ENCODE measurements at places on chromosomes 16 and 17.

GRCh38 chr17:62062302-62062701 is 2.8 kb downstream of the MED13 start:
- DNase-seq = no peak

- DNase-seq = no peak
These were observed 7.2 kb downstream of the SOCS7 start for GRCh38 chr17:38358586-38359513.

- DNase-seq = no peak
These were observed 24.0 kb downstream of the CDH13 start for GRCh38 chr16:82650804-82651203.

DNA sequence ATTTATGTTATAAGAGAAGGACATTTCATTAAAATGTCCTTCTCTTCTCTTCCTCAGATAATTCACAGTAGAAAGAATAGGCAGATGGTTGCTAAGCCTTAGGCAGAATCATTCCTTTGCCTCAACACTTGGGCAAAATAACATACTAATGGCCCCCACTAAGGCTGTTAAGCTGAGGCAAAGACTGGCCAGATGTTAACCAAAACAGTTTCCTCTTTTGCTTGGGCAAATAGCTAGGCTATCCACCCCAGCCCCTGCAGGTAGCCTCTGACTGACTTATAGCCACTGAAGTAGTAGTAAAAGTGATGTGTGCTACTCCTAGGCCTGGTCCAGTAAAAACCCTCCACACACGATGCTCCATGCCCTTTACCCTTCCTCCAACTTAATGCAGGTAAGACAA is 55.2 kb downstream of the SPAG9 start:
- DNase-seq = no peak

DNA sequence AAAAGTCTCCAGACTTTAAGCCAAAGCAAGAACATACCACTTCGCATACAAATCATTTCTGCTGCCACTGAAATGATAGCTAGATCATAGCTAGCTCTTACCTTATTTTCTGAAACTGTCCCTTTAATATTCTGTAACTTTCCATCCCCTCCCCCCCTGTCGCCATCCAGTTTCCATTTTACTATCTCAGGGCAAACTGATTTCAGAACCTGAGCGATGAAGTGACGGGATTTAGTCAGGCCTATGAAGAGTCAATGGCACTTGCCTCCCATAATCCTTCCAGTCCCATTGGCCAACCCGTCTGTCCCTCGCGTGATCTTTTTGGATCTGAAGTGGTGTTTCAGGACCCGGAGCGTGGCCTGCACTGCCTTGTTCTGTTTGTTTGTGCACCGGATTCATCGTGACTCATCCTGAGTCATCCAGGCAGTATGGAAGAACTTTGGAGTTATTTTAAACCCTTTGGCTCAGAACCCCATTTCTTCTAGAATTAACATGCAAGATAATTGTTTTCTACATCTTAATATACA is 199.8 kb upstream of the CHMP6 start:
- no peak for DNase-seq

- DNase-seq = no peak
These were observed 13.3 kb upstream of the YWHAE start for GRCh38 chr17:1413281-1413791.

- no peak for DNase-seq
These were observed 1.7 kb downstream of the CES2 start for GRCh38 chr16:66936889-66937554.

- no peak for DNase-seq
These were observed 52.1 kb upstream of the LYRM9 start for GRCh38 chr17:27945333-27945616.

DNA sequence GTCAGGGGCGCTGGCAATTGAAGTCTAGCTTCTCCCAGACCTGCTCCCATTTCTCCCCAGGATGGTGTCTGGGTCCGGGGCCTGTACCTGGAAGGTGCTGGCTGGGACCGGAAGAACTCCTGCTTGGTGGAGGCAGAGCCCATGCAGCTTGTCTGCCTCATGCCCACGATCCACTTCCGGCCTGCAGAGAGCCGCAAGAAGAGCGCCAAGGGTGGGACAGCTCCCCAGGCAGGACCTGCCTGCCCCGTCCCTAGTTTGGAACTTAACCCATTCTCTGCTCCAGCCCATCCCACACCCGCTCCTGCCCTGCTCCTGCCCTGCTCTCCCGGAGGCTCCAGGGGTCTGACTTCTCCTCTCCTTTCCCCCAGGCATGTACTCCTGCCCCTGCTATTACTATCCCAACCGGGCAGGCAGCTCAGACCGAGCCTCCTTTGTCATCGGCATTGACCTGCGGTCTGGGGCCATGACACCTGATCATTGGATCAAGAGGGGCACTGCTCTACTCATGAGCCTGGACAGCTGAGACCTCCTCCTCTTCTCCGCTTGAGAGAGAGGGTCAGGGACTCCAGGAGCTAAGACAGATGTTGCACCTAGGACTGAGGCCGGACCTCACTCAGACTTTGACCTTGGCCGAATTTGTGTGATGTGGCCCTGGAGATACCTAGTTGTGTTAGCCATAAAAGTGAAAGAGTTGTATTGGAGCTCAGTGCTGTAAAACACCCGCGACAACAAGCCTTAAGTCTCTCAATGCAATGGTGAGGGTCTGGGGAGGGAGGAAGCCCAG is 814 bp upstream of the KDM6B start:
- DNase-seq = no peak

- DNase-seq = no peak
These were observed 3.4 kb downstream of the SLC38A10 start for GRCh38 chr17:81291662-81292061.

- DNase-seq = no peak
These were observed 2.6 kb downstream of the CDH5 start for GRCh38 chr16:66369055-66369592.

DNA sequence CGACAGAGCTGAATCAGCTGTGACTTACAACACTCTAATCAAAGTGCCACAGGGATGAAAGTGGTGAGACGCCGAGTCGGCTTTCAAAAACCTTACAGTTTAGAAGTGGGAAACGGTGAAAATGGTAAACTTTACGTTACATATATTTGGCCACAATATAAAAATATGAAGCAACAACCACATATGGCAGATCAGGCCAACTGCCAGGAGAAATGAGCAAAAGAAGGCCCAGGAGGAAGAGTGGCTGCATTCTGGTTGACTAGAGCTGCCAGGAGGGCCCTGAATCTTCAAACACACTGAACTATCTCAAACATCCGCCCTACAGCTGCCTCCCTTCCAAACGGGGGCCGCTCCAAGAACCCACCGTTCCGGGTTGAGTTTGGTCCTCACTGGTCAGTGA is 56.3 kb downstream of the MRM3 start:
- DNase-seq = no peak

GRCh38 chr16:31460582-31461002 is 1.3 kb downstream of the ARMC5 start:
- no peak for DNase-seq

DNA sequence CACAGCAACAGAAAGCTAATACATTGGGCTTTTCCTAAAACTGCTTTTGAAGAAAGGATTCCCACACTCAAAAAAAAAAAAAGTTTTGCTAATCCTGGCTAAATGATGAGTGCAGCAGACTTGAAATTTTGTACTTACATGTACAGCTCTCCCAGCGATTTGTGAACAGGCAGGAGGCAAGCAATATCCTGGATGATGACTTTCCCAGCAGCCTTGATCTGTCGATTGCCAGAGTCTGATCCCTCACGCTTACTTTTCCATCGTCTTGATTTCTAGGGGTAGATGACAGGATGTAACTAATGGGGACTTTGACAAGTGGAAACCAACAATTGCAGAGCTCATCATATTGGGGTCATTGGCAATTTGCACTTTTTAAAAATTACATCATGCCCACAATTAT is 91.4 kb downstream of the WDR59 start:
- DNase-seq = no peak

GRCh38 chr16:57093666-57094564 is 1.5 kb downstream of the CPNE2 start:
- no peak for DNase-seq

DNA sequence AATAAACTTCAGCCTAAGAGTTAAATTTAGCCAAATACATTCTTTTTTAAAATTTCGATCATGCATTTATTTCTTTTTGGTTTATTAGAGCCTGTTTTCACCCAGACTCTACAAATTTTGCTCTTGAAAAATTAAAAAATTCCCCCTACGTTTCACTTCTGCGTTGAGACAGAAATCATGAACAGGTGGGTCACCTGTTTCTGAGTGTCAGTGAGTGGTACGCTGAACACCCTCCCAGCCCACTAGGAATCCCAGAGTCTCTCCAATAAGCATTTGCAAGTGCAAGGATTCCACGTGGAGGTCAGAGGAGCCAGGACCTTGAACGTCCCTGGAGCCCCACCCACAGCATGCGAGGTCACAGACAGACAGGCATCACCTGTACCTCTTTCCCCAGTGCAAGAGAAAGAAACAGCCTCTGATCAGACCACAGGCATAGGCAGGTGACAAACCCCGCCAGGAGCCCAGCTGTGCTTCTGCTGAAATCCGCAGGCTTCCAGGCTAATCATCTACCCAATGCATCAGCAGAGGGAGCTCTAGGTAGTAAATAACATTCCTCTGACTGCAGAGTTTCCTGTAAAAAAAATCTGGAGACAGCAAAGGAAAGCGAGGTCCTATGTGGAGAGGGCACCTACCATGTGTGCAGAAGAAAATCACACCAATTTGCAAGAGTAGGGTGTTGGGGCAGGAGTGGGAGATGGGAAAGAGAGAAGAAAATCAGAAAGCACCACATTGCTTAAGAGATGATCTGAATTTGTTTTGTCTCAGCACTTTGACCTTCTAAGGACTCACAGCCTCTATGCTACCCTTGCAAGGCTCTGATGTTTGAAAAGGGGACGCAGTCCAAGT is 5.9 kb upstream of the XYLT1 start:
- DNase-seq = peak; percentile 66

DNA sequence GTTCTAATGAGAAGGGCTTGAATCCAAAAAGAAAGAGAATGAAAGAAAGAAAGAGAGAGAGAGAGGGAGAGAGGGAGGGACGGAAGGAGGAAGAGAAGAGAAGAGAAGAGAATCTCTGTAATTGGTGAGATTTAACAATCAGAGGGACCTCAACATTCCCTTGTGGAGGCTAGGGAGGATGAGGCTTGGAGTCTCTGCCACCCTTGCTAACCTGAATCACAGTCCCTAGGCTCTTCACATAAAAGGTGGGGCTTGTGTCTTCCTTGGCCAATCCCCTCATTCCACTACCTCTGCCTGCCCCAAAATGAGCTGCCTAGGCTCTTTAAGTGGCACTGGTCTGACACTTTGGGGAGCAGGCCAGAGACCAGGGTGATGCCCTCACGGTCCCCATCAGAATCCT is 30.1 kb downstream of the PIPOX start:
- no peak for DNase-seq

DNA sequence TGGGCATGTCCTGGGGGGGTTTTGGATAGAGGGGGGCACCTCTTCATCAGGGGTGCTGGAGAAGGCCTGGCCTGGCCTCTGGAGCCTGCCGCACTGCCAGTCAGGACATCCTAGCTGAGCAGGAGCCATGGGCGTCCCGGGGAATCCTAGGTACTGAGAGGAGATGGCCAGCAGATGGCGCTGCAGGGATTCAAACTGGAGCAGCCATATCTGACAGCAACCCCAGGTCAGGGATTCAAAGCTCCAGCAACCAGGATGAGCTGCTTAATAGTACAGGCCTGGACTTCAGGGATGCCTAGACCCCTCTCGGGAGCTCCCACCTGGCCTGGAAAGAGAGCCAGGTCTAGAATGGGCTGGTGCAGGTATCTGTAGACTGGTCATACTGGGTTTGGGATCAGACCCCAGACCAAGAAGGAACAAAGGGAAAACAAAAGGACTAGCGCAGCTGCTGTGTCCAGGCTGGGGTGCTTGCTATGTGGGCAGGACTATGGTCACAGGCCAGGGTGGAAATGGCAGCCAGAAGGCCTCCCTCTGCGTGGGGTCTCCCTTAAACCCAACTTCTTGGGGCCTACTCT is 306.9 kb upstream of the RBFOX1 start:
- peak; percentile 90 for DNase-seq

- no peak for DNase-seq
These were observed 4.2 kb downstream of the CCDC42 start for GRCh38 chr17:8740486-8740885.

- DNase-seq = no peak
These were observed 262.6 kb downstream of the NTN1 start for GRCh38 chr17:9283909-9284308.

DNA sequence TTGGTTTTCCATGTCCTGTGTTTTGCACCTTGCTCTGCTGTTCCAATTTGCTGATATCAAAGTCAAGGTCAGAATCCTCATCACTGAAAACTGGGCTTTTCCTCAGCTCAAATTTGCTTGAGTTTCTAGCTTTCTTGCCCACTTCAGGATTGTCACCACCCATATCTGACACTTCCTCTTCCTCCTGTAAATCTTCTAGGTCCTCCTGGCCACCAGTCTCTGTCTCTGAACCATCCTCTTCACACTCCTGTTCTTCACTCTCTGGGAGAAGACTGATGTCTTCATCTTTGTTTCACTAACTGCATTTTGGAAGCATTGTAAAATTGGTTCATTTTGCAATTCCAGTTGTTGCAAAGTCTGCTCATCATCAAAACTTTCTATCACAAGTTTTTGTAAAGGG is 63.4 kb upstream of the RBL2 start:
- no peak for DNase-seq

DNA sequence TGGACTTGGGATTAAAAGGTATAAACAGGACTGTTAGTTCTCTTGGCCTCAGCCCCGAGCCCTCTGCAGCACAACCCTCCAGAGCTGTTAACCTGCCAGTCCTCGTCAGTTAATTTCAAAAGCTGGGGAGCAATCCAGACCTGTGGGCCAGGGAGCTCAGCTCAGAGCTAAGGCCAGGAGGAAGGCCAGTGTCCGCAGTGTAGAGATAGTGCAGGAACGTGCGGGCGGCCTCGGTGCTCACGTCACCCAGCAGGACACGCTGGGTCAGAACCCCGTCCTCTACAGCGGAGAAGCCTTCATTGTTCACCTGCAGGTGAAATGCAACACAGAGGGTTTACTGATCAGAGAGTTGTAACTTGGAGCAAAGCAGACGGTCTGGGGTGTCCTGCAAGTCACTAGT is 15.4 kb upstream of the NLRC3 start:
- DNase-seq = no peak

DNA sequence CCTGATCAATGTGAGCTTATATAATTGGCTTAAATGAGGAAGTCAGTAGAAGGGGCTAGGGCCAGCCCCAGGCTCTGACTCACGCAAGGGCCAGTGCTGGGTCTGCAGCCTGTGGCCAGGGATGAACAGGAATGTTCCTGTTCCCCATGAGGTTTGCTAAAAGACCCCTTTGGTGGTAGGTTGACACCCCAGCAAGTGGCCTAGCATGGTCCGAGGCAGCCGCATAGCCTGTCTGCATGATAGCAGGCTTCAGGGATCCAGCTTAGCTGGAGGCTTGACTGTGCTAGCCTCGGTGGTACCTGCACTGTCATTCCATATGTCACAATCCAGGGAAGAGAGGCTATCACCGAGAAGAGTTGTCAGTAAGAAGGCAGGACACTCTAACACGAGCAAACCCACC is 23.5 kb downstream of the TRIM25 start:
- DNase-seq = no peak

- DNase-seq = no peak
These were observed 507 bp downstream of the SERPINF1 start for GRCh38 chr17:1762233-1762900.
